HuH-7 (cell line): ENCODE measurements at places on chromosomes 6 and 20.

- DNase-seq = no peak
Measured at GRCh38 chr6:31402324-31403282, 792 bp upstream of the MICA start.

GRCh38 chr20:37590938-37591490 is 63.3 kb upstream of the BLCAP start:
- DNase-seq = no peak

DNA sequence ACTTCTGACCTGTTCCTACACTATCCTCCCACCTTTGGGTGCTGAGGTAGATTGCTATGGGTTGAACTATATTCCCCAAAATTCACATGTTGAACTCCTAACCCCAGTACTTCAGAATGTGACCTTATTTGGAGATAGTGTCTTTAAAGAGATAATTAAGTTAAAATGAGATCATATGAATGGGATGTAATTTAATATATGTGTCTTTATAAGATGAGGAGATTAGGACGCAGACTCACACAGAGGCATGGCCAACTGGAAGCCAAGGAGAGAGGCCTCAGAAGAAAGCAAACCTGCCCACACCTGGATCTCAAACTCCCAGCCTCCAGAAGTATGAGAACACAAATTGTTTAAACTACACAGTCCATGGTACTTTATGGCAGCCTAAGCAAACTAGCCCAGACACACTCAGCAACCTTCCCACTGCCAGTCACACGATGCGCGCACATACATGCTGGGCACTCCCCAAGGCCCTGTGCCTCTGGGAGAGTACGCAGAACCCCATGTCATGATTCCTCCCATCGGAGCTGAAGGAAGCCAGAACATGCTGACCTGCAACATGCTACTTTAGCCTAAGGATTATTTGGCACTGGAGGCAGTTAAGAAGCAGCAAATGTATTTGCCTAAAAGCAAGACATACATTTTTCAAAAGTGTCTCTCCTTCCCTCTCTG is 8.9 kb upstream of the SLC22A1 start:
- DNase-seq = no peak

DNA sequence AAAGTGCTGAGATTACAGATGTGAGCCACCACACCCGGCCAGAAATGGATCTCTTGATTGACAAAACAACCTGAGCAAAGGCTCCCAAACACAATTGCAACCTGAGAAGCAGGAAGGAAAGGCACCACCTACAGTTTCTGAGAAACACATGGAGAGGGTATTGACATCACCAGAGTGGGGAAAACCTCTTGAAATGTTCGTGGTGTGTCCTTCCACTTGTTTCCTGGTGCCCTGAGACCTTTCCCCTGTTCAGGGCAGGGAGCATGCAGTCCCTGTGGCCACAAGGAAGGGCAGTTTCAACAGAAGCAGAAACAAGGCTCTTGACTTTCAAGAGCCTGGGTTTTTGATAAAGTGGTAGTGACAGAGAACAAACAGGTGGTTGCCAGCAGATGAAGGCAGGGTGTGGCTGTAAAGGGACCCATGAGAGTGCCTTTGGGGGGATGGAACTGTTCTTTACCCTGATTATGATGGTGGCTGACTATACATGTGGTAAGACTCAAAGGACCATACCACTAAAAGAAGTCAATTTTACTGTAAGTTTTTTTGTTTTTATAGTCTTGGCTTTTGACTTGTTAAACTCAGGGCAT is 3.2 kb upstream of the BPIFA1 start:
- no peak for DNase-seq

- DNase-seq = no peak
Measured at GRCh38 chr20:41177636-41178035, 40.3 kb downstream of the PLCG1 start.

DNA sequence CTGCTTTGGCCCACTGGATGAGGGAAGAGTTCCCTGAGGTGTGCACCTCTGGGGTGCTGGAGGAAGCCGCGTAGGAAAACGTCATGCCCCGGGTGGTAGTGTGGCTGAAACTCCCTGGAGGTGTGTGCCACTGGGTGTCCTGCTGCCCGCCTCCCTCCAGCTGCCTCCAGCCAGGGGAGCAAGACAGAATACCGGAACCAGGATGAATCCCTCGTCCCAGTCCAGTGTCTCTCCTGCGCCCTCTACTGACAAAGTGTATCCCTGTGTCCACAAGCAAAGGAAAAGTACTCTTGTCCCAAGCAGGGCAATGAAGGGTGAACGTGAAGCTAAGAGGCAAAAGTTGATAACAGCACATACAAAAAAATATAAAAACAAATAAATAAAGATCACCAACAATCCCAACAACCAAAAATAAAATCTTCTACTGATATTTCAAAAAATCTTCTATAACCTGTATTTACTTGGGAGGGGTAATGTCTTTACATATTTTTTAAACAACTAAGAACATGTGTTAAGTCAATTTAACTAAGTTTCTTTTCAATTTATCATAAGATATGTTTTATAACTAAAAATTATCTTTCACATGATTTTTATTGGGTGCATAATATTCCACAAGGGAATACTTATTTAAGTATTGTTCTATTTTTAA is 437.6 kb downstream of the MAFB start:
- peak; percentile 44 for DNase-seq

- DNase-seq = no peak
Measured at GRCh38 chr6:105036351-105036750, 79.4 kb downstream of the LIN28B start.

GRCh38 chr6:27547157-27548075 is 74.5 kb upstream of the ZNF184 start:
- no peak for DNase-seq

DNA sequence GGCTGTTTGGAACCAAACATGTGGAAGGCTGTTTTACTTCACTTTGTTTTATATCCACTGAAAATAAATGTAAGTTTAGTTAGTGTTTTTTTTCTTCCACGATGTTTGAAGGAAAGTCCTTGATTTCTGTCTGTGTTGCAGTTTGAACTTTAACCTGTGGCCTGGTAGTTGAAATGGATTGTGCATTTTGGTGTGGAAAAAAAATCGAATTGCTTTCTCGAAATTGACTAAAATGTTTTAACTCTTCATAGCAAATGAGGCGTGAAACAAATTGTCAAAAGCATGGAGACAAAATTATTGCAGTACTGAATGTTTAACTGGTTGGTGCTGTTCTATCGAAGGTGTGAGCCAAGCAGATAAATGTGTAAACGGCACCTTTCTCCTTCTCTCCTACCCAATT is 24.5 kb downstream of the ARID1B start:
- DNase-seq = no peak

DNA sequence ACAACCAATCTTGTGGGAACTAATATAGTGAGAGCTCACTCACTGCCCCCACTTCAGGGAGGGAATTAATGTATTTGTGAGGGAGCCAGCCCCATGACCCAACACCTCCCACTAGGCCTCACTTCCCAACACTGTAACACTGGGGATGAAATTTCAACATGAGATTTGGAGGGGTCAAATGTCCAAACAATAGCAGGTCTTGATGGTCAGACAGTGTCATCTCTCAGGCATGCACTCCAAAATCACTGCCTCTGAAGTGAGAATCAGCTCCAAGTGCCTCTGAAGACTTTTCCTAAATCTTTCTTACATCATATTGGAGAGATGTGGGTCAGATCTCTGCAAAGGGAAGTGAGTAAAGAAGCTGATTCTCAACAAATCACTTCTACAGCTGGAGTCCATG is 13.8 kb upstream of the SAYSD1 start:
- no peak for DNase-seq

- DNase-seq = peak; percentile 3
Measured at GRCh38 chr6:65707126-65707826, at the start of gene EYS. TSS of gene EYS (minus strand) at chr6:65707226. CDS start at chr6:65495410, 211,816 bp downstream.

DNA sequence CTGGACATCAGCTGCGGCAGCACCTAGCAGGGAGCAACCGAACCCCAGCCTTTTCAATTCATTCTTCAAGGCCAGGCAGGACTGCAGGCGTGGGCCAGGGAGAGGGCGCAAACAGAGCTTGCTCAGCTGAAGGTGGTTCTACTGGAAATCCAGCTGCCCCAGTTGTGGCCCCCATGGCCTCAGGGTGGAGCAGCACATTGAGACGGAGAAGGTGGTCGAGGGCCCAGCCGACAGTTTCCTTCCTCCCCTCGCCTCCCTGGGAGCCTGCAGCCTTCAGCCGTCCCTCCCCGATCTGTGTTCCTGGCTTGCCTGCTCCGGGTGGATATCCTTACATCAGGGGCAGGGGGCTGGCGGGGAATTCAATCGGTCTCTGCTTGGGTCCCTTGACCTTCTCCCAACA is 217.8 kb downstream of the ANKRD60 start:
- DNase-seq = no peak

- no peak for DNase-seq
Measured at GRCh38 chr20:44143936-44144335, 43.1 kb downstream of the JPH2 start.

DNA sequence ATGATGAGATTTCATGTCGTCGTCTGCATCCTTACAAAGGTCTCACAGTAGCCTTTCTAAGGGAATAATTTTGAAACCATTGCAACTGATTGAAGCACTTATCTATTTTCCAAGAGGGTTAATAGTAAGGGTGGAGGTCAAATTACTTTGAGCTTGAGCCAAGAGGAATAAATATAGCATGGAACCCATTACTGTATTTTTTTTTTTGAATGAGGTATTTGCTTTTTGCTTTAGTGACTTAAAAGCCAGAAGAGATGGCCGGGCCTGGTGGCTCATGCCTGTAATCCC is 78.3 kb downstream of the SCAND1 start:
- DNase-seq = no peak

DNA sequence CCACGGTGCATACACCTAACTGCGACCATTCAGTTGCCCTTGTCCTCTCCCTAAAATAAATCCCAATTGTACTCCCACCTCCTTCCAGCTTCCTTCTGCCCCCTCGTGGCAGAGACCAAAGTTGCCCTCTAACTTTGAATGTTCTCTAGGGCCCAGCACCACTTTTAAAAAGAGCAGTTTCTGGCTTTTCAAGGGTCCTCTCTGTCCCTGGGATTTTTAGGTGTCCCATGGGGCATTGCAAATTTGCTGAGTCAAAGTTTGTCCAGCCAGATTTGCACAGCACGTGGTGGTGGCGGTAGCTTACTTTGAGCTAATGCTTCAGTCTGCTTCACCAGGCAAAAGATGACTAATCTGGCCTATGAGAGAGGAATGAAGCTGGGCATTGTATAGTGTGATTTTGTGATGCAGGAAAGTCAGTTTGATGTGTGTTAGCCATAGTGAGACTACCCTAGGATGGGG is 100.2 kb downstream of the PERP start:
- DNase-seq = peak; percentile 65

DNA sequence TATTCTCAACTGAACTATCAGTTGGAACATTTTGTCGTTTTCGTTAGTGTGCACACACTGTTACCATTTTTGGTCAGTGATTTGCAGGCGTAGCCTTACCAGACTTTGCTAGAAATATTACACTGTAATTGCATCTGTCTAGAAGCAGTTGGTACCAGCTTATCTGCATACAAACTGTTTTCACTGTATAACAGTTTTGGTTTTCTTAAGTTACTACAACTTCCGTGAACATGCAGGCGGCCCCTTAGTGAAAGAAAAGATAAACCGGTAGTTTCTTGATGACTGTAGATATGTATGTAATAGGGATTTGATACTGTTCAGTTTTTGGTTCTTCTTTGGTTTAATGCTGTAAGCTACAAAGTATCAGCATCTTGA is 1.3 kb downstream of the DSTN start:
- DNase-seq = no peak

DNA sequence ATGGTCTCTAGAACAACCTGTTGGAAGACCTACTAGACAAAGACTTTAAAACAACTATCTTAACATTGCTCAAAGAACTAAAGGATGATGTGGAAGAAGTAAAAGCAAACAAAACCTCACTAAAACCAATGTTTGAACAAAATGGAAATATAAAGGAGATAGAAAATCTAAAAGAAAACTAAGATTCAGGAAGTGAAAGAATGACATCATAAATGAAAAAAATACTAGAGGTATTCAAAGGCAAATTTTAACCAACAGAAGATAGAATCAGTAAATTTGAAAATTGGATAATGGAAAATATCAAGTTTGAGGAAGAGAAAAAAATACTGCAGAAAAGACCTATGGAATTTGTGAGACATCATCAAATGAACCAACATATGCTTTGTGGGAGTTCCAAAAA is 914.1 kb upstream of the GJE1 start:
- no peak for DNase-seq

- DNase-seq = no peak
Measured at GRCh38 chr20:49853640-49854039, 41.0 kb downstream of the SLC9A8 start.

DNA sequence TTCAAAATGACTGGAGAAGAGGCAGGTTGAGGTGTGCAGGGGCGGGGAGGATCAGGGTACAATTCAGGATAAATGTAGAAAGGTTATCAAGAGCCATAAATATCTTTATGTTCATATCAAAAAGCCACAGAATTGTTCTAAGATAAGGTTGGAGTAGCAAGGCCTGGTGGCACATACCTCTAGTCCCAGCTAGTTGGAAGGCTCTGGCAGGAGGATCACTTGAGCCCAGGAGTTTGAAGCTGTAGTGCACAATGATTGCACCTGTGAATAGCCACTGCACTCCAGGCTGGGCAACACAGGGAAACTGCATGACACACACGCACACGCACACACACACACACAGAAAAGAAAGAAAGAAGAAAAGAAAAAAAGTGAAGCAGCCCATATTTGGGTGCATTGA is 194.8 kb downstream of the GRIK2 start:
- DNase-seq = no peak
